Eye (tissue), 1 donor: ENCODE measurements at places on chromosomes 3 and 15.

DNA sequence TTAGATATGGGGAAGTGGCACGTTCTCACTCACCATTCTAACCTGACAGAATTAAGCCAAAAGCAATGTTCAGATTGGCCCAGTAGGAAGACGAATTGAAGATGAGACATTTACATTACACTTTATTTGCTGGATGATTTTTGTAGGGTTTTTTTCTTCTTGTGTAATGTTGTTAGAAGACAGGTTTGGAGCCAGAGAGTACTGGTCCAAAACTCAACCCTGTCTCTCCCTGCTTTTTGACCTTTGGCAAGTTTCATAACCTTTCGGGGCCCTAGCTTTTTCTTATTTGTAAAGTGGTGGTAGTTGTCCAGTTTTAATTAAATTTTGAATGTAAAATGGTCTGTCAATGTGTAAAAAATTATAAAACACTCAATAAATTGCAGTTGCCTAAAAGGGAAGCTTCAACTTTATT, 29.5 kb downstream of the PDE8A start:
- DNase-seq = no peak

- DNase-seq = peak; percentile 71
These were observed 4.4 kb downstream of the MEIS2 start for GRCh38 chr15:37095770-37096557.

DNA sequence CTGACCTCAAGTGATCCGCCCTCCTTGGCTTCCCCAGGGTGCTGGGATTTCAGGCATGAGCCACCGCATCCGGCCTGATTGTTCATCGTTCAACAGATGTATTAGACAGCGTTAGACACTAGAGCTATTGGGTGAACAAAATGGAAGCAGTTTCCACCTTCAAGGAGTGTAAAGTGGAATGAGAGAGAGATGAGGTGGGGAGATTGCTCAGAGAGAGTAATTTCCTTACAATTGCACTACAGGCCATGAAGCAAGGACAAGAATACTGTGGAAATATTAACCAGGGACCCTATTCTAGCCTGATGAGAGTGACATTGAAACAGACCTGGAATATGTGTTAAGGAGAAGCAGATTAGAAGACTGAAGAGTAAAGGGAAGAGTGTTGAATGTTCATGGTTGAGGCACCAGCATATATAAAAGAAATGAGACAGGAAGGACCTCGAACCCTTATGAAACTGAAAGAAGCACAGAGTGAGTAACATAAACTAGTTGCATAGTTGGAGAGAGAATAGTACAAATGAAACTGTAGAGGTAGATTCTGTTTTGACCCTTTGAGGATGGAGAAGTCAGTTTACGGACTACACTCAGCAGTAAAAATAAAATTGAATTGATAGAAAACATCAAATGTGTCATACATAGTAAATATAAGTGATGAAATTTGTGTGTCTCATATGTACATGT, 7.2 kb downstream of the RTF1 start:
- no peak for DNase-seq

- DNase-seq = no peak
These were observed 36.4 kb downstream of the EIF3J start for GRCh38 chr15:44573386-44573785.

DNA sequence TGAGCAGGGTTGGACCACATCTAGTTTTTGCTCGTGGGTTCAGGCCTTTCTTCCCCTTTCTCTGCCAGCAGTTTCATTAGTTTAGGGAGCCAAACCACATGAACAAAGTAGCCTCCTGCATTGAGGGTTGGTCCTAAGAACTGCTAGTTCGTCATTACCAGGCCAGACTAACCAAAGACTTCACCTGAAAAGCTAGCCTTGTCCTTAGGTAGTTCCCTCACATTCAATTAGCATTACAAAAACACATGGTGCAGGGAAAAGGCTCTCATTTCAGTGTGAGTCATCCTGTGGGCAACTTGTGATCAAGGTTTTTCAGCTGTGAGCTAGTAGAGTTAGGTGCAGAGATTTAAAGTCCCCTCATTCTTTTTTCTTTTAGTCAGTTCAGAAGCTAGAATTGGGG, 279.3 kb upstream of the CTNNB1 start:
- no peak for DNase-seq

DNA sequence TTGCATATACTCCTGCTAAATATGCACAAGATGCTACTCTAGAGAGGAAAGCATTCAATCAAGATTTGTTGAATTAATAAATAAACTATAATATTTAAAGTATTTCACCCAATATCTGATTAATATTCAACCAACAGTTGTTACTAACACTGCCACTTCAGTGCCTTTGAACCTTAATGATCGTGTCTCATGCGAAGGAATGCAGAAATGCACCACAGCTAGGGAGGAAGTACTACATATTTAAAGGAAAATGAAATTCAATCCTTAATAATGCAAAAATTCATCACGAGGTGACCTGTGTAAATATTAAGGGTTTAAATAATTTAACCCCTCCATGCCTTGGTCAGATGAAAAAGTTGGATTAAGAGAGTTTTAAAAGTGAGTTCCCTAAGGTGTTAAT, 114.2 kb upstream of the DAZL start:
- DNase-seq = no peak

DNA sequence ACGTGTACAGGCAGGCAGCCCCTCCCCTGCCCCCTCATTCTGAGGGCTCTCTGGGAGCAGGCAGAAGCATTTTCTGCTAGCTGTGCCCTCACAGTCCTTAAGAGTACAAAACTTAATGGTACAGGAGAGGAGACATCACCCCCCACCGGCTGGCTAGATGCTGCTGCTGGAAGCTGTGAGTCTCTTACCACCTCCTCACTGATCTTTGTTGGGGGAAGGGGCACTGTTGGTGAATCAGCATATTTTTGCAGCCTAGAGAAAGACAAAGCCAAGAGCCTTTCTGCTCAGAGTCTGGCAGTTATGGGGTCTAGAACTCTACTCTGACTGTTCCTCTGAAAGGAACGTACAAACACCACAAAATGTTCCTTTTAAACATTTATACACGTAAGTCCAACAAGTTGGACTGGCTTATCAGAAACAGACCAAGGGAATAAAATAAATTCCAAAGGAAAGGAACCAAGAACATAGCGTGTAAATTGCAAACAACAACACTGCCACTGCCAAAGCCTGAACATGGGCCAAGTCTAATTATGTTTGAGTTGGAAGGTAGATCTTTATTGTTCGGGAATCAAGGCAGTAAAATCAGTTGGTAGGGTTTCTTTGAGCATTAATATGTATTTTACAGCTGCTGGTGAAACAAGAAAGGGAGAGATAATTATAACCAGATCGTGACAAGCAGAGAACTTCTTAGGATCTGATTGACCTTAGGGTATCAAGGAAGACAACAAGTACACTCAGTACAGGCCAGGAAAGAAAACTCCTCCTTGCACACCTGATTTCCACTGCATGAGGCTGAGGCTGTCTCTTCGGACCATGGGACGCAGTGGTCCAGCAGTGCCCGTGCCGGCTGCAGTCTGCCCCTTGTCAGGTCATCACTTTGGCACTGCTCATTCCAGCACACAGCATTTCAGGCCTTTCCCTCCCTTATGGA, 27.4 kb downstream of the CLK3 start:
- peak; percentile 35 for DNase-seq
